A549 treated with DMSO at 1 μM for 4 hours (cell line): ENCODE measurements at places on chromosomes 7 and 10. TPM values are rescaled to one million over a fixed set of nuclear protein-coding genes. Genes with fewer than 3 reads are reported as not detected.

NODAL gene
- 0.06 TPM in 1 of 5 replicates, not detected in the others for total RNA-seq

TSPAN15 gene
- 89.3 to 112 TPM (median 100 TPM) in 5 replicates for total RNA-seq

GDF2 gene
- not detected in 5 replicates for total RNA-seq

CCL24 gene
- total RNA-seq = 0.25 to 0.32 TPM in 2 of 5 replicates, not detected in the others

ERVW-1 gene
- total RNA-seq = not detected in 5 replicates

SUGCT gene
- total RNA-seq = 1.2 to 1.6 TPM (median 1.2 TPM) in 5 replicates
